ENCODE measurements at places on chromosomes 3 and 15.

DNA sequence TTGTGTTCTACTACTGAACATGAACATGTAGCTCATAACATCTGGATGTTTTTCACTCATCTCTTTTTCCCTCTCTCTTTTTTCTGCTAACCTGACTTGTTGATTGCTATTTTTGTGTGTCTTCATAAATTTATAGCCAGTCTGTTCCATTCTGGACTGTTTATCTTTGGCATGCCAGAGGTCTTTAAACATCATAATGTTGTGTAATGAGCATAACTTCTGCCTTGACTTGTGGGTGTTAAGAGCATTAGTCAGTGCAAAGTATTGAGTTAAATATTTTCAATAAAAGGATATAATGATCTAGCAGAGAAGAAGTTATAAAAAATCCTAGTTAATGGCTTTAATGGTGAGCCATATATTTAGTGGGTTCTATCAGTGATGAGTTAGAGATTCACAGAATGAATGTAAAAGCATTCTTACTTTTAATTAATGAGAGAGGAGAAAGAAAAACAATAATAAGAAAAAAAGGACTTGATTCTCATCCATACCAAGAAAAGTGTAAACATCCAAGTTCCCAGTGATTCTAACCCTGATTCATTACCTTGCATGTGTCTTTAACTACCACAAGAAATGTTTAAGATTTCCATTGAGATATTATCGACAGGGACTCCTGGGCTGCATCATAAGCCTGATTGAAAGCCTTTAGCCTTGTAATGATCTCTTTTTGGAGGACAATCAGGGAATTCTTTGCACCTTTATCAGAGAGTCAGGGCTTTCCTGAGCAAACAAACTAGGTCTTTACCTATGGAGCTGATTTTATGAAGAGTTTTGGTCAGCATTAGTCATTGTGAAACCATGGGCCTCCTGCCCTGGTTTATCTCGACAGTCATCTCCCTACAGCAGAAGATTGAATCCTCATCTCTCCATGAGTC is 22.9 kb downstream of the MITF start:
- DNase-seq = no peak

DNA sequence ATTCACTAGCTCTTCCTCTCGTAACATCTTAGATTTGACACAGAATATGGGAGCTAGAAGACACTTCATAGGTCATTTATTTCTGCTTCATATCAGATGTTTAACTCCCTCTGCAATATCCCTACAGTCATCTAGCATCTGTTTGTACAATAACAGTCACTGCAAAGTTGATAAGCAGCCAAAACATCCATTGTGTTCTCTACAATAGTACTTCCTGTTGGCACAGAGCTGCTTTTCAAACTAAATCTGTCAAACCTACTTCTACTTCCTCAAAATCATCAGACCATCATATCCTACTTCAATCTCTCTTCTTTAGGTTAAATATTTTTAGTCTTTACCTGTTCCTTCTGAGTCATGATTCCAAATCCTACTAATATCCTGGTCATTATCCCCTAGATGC is 233.2 kb downstream of the FGF12 start:
- DNase-seq = no peak

GRCh38 chr3:29064085-29064484 is 216.8 kb upstream of the RBMS3 start:
- no peak for DNase-seq

- no peak for DNase-seq
Measured at GRCh38 chr15:80203361-80203885, 48.6 kb downstream of the CTXND1 start.

GRCh38 chr15:50977162-50977561 is 68.7 kb downstream of the AP4E1 start:
- DNase-seq = no peak

DNA sequence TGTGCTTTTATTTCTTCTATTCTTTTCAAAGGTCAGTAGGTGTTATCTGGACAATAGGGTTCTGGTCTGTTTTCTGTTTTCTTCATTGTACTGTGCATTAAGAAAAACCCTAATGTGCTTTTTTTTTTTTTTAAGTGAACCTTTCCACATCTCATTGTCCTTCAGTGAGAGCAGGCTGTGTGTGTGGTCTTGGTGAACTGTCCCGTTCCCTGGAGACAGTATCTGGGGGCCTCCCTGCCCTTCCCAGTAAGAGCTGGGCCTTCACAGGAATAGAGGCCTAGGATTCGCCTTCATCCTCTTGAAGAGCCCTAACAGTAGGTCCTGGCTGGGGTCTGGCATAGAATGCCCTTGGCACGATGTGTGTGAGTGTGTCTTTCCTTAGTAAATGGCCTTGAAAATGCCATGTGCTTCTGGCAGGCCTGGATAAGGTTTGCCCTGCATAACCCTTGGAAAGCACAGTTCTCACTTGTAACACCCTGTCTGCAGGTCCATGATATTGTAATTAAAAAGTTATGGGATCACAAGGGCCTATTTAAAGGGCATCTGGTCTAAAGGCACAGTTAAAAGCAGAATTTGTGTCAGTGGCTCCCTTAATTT is 81.2 kb downstream of the IGF1R start:
- DNase-seq = no peak

DNA sequence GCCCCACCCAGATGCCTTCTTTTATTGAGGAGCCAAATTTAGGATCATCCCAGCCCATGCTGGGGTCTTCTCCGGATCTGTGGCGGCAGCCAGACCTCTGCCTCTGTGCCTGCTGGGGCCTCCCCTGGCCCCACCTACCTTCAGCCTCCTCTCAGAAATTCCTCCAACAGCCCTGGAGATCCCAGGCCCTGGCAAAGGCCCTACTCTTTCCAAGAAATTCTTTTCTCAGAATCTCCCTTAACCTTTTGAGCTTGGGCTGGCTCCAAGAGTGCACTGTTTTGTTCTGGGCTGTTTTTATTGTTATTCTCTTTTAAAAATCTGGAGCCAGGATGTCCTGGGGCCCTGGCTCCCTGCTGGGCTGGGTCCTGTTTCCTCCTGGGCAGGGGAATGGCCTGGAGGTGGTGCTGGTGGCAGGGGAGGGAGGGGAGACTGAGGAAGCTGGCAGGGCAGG is 57.8 kb downstream of the GRIP2 start:
- DNase-seq = no peak

- DNase-seq = no peak
Measured at GRCh38 chr3:124178531-124178930, 186.6 kb upstream of the ROPN1 start.

DNA sequence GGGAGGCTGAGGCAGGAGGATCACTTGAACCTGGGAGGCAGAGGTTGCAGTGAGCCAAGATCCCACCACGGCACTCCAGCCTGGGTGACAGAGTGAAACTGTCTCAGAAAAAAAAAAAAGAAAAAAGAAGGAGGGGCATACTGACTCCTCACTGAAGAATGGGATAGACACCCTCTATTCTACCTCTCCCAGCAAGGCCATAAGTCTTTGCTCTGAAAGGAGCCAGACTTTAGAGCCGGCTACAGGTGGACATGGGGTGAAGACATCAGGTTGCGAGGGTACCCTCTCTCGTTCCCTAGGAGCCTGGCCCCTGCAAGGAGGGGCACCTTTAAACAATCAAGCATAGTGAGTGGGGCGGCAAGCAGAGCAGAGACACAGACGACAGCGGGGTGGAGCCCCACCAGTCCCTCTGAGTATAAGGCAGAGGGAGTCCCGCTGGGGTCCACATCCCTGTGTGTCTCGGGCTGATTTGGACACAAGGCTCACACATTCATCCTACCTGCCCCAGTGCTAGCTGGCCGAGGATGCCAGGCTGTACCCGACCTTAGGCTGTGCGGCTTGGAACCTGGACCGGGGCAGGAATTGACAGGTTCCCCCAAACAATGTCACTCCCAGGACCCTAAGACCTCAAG is 1.1 kb downstream of the GRAMD2A start:
- DNase-seq = no peak

DNA sequence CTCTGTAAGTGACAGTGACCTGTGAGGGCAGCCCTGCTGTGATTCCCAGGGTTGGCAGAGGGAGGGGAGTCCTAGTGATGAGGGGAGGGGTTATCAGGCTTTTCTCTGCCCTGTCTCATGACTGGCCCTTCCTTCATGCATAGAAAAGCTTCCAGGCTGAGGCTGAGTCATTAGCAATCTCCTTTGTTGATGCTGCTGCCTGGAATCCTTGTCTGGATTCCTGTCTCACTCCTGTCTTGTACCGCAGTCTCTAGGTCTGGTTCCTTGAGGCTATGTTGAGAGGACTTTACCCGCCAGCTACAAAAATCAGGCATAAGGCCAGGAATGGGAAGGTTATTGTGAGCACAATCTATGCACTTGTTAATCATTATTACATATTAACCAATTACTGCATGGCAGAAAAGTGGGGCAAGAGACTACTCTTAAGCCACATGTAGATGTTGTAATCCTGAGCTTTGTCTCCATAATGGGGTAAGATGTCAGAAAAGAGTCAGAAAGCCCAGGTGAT is 7.2 kb downstream of the KLHL6 start:
- DNase-seq = no peak

GRCh38 chr15:81930582-81931369 is 115.0 kb downstream of the MEX3B start:
- no peak for DNase-seq

DNA sequence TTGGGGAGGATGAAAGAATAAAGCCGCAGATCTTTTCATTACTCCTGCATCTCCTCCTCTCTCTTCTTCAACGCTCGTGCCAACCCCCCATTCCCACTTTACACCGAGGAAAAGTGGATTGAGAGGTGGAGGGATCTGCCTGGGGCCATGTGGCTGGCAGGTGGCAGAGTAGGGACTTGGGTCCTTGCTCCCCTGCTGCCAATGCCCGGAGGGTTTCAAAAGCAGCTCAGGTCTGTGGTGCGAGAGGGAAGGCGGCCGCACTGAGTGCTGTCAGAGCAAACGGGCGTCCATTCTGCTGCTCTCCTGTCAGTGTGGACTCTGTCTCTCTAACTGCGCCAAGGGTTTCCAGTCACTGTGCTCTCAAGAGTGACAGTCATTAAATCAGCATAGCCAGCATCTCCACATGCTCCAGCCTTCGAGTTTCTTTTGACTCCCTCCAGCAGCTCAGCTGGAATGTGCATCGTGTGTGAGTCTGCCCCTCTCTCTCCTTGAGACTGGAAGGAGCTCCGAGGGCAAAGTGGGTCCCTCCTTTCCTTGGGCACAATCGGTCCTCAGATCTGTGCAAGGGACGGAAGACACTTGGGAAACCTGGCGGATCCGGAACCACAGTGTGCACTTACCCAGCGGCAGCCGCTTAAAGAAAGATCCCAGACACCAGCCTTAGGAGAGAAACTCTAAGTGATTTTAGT is 68.6 kb downstream of the VGLL4 start:
- no peak for DNase-seq

DNA sequence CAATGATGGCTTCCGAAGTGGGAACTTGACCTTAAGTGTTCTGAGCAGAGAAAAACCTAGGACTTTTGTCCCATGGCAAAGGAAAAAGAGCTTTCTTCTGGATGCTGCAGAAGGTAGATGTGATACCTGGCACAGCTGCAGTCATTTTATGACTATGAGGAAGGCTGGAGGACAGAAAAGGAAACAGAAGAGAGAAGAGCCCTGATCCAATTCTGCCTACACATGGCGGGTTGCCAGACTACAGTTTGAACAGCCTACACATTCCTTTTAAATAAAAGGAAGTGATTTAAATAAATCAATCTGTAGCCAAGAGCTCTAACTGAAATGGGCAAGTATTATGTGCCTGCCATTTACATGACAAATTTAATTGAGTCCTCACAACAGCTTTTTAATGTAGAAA is 43.6 kb upstream of the CHRNB4 start:
- DNase-seq = no peak

DNA sequence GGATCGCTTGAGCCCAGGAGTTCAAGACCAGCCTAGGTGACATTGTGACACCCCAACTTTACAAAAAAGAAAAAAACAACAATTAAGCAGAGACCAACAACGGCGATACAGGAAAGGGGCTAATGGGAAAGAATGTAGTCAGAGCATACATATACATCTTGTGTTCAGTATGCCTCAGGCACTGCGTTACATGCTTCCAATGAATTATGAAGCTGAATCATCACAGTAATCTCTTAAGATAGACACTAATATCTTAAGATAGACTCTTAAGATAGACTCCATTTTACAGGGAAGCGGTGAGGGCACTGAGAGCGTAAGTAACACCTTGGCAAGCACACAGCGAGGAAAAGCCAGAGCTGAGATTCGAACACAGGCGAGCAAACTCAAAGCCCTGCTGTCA is 6.1 kb upstream of the LDHAL6B start:
- no peak for DNase-seq

GRCh38 chr3:73530022-73530396 is 94.7 kb downstream of the PDZRN3 start:
- DNase-seq = no peak

- no peak for DNase-seq
Measured at GRCh38 chr3:64530434-64531049, 157.3 kb downstream of the ADAMTS9 start.

DNA sequence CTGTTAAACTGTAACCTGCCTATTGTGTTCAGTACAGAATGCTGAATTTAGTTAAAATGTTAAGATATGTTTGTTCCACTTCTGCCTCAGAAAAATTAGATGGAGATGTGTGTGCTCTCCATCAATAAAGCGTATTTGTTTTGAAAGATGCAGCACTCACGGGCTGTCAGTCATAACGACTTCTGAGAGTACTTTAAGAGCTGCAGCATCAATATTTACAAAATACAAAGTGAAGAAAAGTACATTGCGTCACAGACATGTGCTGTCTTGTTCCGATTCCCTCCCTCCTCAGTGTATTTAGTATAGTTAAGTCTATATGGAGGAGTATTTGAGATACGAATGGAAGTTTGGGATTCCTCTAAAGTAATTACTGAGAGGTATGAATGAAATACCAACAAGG is 166.6 kb downstream of the BBX start:
- DNase-seq = no peak

GRCh38 chr15:92690395-92690794 is 34.8 kb upstream of the FAM174B start:
- DNase-seq = no peak

DNA sequence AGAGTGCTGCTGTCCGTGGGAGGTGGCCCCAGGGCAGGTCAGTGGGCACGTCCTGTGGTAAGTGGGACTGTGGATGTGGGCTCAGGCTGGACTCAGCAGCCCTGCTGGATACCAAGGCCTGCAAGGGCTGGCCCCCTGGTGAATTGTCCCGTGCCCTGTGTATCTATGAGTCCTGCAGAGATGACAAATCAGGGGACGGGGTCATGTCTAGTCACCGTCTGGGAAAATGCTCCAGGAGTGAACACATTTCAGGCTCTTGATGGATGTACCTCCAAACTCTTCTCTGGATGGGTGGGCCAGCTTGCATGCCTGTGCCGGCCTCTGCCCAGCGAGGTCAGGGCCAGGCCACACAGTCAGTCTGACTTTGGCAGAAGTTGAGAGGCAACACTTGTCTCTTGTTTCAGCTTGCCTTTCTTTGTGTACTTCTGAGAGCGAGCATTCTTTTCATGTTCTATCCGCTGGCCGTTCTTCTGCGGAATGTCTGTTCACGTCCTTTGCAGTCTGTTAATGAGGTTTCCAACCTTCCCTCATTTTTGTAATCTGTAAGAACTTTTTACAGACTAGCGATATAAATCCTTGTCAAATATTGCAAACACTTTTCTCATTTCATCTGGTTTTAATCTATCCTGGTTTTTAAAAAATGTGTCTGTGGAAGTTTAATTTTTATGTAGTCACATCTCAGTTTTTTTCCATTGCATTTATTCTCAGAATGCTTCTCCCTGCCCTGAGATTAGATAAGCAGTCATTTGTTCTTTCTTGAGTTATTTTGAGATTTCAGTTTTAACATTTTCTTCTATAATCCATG is 11.4 kb upstream of the STAB1 start:
- DNase-seq = no peak
